ENCODE measurements at places on chromosomes 1 and 21. TPM values are rescaled to one million over a fixed set of nuclear protein-coding genes. Genes with fewer than 3 reads are reported as not detected.

DNA sequence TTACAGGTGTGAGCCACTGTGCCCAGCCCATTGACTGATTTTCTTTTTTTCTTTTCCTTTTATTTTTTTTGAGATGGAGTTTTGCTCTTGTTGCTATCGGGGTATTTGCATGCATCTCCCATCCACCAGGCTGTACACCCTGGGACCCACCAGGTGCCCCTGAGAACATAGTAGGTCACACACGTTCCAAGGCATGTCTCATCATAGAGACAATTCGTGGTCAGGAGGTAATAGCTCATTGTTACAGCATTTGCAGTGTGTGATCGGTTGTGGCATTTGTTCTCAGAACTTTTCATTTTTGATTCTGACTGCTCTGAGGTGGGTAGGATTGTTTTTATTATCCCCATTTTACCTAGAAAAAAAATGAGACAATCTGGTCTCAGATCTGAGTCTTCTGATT, 29.6 kb downstream of the BCL9 start:
- ATAC-seq: no peak

DNA sequence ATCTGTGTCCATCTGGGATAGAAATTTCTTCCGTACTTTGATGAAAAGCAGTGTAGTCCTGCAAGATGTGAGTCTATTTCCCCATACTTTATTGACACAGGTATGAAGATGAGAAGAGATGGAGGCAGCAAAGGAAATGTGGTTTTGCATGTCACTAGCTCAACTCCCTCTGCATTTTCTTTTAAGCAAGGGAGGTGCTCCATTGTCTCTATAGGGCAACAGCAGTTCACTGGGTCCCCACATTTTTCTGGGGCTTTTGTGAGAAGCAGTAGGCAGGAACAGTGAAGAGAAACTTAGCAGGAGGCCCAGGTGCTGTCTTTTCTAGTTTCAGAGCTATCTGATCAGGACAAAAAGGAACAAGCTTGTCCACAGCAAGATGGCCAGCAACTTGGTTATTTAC, 37.1 kb downstream of the C21orf91 start:
- ATAC-seq: no peak

DNA sequence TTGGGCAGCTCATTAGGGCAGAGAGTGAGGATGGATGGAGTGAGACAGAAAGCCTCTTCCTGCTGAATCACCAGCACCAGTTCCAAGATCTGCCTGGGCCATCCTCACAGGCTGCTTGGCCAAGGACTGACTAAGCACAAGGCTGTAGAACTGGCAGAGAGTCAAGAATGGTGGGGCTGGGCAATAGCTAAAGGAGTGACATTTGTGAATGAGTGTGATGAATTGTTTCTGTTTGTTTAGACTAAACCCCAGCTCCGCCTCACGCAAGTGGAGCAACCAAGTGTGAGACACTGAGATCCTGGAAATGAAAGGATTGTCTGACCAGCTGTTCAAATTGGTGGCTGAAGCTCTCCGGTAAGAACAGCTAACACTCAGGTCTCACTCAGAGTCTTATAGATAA, 38.6 kb downstream of the BRINP2 start:
- peak; percentile 98 for ATAC-seq

DNA sequence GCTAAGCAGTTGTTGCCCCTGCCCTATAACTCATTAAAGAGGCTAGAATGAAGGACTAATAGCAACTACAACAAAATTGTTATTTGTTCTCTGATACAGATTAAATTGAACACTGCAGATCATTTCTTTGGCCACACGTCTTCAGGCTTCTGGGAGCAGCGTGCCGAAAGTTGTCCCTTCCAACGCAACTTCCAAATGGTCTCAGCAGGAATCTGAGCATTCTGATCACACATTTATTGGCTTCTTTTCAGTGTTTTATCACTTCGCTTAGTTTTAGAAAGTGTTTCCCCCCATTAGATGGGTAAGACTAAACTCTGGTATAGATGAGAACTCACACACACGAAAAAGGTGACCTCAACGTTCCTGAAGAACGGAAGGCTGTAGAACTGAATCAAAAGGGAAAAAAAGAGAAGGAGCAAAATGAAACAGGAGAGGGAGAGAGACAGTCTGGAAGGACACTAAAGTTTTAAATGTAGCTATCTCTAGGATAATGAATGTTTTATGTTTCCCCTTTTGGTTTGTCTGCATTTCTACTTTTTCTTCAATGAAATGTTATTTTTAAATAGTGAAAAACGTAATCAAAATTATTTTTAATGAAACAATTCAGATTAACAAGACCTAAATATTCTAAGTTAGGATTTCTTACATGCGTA, 336.5 kb downstream of the RRAGC start:
- ATAC-seq: no peak

DTL gene
- 3.2 TPM for total RNA-seq

GRCh38 chr1:206924592-206925105, 2.9 kb upstream of the FCMR start:
- no peak for ATAC-seq

DNA sequence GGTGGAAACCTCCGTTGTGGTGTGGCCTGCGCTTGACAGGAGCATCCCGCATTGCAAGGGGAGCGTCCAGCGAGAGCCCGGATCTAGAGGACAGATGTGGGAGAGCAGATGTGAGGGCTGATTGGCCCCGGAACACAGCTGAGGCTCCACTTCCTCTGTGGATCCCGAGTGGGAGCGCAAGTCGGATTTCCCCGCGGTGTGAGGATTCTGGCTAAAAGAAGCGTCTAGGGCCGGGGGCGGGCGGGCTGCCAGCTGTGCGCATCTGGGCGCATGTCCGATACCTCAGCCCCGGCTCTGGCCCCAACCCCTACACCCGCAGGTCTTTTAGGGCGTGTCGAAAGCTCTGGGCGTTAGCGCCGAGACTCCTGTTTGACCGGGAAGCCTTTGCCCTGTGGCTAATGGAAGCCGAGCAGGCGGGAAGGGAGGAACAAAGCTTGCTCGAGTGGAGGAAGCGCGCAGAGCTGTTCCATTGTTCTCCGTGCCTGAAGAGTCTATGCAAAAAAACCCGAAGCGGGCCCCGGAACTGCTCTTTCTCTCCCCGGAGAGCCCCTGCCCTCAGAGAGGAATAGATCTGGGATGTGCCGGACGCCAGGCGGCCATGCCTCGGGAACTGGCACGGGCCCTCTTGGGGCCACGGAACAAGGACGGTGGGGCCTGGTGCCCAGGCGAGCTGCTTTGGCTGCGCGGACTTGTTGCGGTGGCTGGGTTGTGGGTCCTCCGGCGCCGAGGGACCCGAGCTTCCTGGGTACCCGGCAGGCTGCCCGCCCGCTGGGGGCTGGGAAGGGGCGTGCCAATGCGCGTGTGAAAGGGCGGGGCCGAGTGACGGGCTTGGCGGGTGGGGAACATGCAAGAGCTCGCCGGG, 111.1 kb downstream of the NAV1 start:
- peak; percentile 55 for ATAC-seq

- ATAC-seq: peak; percentile 50
Observed at GRCh38 chr1:64505944-64506655, 36.2 kb downstream of the CACHD1 start.

DNA sequence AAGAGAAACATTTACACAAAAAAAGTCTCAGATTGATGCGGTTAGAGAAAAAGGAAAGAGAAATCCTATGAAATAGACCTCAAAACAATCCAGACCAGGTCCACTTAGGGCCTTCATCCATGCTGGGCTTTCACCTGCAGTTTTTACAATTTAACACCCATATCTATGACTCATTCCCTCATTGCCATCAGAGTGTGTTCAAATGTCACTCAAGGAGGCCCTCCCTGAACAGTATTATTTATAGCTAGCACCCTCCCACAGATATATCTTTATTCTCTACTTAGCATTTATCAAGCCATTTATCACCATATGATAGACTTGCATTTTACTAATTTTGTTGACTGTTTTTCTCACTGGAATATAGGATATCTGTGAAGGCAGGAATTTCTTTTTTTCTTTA, 824 bp upstream of the KRTAP21-3 start:
- peak; percentile 88 for ATAC-seq

DNA sequence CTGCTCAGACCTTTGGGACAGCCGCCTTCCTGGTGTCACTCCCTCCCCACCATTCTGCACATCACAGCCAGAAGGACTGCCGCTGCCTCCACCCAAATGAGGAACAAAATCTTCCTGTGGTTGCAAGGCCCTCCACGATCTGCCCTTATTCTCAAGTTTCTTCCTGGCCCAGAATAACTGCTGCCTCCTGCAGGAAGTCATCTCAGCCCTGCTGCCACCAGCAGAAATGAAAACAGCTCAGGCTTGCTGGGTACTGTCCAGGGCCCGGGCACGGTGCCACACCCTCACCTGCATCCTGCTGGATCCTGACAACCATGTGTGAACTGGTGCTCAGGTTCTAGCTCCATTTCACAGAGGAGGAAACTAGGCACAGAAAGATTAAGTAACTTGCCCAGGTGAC, 2.8 kb downstream of the CLDN19 start:
- no peak for ATAC-seq

- ATAC-seq: no peak
Observed at GRCh38 chr1:19809044-19809750, 5.9 kb downstream of the RNF186 start.

- ATAC-seq: no peak
Observed at GRCh38 chr1:200869753-200870391, 2.9 kb upstream of the GPR25 start.

GRCh38 chr1:234309598-234310459, 63.4 kb upstream of the COA6 start:
- peak; percentile 84 for ATAC-seq

KPNA6 gene
- 34.7 TPM for total RNA-seq

S100A7A gene
- total RNA-seq: not detected

GRCh38 chr1:32898056-32898455, 3.1 kb downstream of the TMEM54 start:
- no peak for ATAC-seq

DNA sequence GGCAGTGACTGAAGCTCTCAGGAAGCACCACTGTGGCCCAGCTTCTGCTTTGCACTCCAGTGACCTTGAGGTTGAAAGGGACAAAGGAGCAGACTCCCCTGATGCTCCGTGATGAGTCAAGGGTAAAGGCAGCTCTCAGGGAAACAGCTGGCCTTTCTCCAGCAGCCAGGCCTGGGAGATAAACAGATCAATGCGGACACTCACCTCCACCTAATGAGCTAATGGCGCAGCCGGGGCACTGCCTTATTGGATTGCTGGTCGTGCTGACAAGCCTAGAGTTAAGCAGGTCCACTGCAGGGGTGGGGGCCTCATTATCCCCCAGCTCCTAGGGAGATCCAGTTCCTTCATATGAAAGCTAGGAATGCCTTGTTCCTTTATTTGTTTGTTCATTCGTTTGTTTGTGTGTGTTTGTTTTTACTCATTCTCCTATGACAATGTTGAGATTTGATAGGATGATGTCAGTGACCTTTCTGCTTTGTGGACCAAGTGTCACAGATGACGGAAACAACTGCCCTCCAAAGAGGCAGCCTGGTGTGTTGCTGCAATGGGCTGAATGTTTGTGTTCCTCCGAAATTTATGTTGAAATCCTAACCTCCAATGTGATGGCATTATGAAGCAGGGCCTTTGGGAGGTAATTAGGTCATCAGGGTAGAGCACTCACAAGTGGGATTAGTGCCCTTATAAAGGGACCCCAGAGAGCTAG, 141.4 kb upstream of the BEND5 start:
- peak; percentile 53 for ATAC-seq

DNA sequence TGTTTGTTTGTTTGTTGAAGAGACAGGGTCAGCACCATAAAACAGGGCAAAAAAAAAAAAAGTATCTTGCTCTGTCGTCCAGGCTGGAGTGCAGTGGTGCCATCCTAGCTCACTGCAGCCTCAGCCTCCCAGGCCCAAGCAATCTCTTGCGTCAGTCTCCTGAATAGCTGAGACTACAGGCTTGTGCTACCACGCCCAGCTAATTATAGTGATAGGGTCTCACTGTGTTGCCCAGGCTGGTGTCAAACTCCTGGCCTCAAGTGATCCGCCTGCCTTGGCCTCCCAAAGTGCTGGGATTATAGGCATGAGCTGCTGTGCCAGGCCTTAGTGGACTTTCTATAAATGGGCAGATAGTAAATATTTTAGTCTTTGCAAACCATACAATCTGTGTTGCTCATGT, 19.2 kb downstream of the DDI2 start:
- no peak for ATAC-seq

- ATAC-seq: no peak
Observed at GRCh38 chr1:187854457-187854856, 1025.7 kb downstream of the PLA2G4A start.

GRCh38 chr1:191618181-191618580, 540.1 kb upstream of the RGS18 start:
- no peak for ATAC-seq

DNA sequence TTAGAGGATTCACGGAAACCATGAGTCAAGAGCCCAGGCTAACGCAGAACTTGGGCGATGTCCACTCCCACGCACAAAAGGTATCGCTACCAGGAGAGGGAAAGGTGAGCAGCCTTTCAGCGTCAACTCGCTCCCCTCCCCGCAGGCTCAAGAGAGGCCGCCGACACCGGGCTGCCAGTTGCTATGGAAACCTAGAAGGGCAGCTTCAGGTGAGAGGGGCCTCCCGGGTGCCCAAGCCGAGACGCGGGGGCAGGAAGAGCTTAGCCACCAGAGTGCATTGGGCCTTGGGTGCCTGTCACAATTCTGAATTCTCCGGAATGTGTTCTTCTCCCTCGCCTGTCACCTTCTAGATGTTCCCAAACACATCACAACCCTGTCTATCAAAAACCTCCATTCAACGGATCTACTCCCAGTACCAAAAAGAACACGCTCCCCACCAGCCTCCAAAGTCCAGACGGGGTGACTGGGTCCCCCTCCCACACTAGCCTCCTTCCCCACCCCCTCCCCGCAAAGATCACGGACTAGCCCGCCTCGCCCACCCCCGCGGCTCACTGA, 694 bp downstream of the MEAF6 start:
- ATAC-seq: peak; percentile 64

DNA sequence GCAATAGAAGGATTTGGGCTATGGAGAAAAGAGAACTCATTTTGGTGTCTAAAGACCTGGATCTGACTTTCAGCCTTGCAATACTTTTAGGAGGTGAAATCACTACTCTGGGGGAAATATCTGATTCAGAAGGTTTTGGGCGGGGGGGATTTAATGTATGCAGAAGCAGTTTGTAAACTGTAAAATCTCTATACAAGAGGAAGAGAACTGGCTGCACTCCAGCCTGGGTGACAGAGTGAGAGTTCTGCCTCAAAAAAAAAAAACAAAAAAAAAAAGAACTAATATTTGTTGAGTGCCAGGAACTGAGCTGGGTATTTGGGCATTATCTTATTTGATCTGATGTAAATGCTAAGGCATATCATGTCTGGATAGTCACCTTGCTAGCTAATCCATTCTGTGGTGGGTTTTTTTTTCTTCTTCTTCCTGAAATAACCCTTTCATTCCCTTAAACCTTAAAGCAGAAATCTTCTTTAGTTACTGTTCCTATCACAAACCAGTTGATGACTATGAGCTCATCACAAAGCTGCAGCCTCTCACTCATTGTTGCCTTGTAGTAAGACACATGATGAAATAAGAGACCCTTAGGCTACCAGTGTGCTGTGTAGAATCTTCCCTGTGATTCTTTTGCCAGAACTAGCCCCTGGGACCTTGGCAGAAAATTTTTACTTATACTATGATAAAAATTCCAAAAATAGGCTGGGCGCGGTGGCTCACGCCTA, 35.6 kb upstream of the SLC16A1 start:
- peak; percentile 37 for ATAC-seq

Data from motor neuron (in vitro differentiated cells).